ENCODE measurements at places on chromosomes 5 and 9.

DNA sequence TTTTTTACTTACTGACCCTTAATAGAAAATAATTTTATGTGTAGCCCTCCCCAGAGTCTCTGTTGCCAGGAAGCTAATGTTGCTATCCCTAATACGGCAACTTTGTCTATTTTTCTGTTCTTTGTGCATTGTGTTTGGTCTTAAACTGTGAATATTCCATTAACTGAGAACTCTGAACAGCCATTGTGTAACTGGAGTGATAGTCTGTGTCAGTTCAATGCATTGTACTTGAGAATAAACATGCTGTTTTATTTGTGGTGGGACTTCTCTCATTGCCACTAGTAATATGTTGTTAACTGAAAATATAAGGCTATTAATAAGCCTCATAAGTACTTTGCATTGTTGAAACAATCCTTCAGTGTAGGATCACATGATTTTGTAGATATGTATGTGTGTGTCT, 278.3 kb upstream of the DMRT1 start:
- DNase-seq = no peak

DNA sequence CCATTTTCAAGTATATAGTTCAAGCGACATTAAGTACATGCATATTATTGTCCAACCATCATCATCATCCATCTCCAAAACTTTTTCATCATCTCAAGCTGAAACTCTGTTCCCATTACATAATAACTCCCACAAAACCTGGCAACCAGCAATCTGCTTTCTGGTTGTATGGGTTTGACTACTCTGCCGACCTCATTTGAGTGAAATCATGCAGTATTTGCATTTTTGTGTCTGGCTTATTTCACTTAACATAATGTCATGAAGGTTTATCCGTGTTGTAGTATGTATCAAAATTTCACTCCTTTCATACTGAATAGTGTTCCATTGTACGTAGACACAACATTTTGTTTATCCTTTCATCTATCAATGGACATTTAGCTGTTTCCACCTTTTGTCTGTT, 74.8 kb downstream of the SGCD start:
- no peak for DNase-seq

- no peak for DNase-seq
Observed at GRCh38 chr5:150561192-150561512, 53.2 kb downstream of the NDST1 start.

DNA sequence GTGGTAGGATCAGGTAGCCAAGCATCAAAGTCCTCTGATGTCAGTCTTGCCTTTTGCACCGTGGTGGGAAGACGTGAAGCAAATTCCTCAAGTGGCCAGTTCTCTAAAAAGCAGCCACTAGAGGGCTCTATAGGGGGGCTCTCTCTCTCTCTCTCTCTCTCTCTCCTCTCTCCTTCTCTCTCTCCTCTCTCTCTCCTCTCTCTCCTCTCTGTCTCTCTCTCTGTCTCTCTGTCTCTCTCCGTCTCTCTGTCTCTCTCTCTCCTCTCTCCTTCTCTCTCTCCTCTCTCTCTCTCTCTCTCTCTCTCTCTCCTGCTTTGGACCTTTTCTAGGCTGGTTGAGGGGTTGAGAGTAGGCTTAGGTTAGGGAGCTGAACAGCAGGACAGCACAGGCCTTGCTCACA, 13.9 kb upstream of the OSMR start:
- no peak for DNase-seq

GRCh38 chr9:36791222-36791950, 218.7 kb downstream of the MELK start:
- DNase-seq = no peak

GRCh38 chr5:170503990-170504596, at the start of gene KCNIP1:
KCNIP1 (plus strand) TSS chr5:170504020.
- DNase-seq = no peak

DNA sequence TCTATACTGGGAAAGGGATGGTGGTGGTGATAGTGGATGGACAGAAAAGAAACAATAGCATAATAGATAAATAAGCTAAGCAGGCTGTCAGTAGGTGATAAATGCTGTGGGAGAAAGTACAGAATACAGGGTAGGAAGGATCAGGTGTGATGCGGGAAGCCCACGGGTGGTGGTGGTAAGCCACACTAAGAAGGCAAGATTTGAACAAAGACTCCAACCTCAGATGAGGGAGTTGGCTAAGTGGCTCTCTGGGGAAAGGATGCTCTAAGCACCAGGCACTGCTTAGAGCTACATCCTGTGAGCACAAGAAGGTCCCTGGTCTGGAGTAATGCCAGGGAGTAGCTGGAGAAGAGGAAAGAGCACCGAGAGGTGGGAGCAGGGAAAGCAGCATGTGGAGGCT, 151.6 kb upstream of the KLF9 start:
- DNase-seq = no peak

- no peak for DNase-seq
Observed at GRCh38 chr5:146828385-146828784, 50.2 kb downstream of the PPP2R2B start.

Data from activated CD8-positive, alpha-beta memory T cell treated with anti-CD3 and anti-CD28 coated beads for 1 hour (primary cell).